ENCODE measurements at places on chromosomes 7 and 10.

- DNase-seq = no peak
These were observed at the start of gene PRKAR1B for GRCh38 chr7:727104-727805. TSS of gene PRKAR1B (minus strand) at chr7:727281. CDS start at chr7:711505, 15,776 bp downstream.

GRCh38 chr7:131586259-131586658 is 29.8 kb upstream of the PODXL start:
- DNase-seq = no peak

GRCh38 chr10:109914966-109915365 is 8.3 kb downstream of the XPNPEP1 start:
- DNase-seq = no peak

- DNase-seq = no peak
These were observed 330.9 kb downstream of the PARD3 start for GRCh38 chr10:34484164-34484563.

DNA sequence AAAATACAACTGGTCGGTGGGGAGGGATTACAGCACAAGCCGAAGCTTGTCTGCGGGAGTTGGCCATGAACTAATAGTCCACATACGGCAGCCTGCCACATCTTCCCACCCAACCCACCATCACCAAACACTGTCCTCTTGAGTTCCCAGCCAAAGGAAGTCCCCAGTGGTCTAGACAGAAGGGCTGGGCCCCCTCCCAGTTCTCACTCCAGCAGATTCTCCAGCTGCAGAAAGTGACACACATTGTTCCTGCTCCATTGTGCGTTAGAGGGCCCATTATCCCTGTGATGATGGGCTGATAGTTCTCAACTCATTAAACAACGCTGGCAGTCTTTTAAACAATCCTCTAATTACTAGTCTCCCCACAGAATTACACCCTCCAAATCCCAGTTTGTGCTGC is 148.0 kb downstream of the FGFR2 start:
- DNase-seq = no peak

DNA sequence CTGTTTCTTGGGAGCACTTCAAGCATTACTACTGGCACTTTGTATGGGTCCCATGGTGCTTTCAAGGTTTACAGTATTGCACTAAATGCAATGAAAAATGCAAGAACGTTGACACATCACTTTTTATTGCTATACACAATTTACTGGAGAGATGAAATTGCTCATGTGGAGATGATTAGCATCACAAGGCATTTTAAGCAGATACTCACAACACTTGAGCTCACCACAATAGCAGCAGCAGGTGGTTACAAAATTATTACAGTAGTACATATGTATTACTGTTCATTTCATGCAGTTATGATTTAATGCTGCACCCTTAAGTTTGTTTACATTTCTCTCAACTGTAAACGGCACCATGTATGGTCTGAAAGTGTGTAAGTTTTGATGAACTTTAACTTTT is 537.7 kb downstream of the GRM8 start:
- no peak for DNase-seq

DNA sequence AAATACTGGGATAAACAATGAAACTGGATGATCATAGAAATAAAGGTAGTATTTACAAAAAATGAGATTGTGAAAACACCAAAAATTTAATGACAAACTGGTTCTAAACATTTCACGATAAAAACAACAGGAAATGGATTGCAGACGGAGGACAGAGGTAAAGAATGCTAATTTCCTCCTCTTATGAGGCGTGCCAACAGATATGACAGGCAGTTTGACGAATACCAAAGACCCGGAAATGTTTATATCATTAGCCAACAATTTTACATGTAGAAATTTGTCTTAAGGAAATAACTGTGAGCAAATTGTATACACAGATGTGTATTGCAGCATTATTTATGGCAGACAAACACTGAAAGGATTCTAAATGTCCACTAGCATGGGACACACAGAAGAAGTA is 162.0 kb upstream of the MGMT start:
- no peak for DNase-seq

DNA sequence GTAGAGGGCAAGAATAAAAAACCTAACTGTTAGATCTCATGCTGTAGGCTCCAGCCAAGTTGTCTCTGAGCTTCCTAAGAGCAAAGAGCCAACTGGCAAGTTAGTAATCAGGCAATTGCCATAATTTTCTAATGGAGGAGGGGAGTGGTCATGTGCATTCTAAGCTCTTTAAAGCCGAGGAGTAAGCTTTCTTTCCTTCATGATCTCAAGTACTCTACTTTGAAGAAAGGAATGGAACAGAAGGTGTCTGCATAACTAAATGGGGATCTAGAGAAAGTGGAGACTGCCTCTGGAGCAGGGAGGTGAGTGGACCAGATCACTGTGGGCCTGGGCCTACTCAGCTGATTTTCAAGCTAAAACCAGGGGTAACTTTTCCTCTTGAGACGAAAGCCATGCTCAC is 37.7 kb upstream of the TOMM7 start:
- no peak for DNase-seq

DNA sequence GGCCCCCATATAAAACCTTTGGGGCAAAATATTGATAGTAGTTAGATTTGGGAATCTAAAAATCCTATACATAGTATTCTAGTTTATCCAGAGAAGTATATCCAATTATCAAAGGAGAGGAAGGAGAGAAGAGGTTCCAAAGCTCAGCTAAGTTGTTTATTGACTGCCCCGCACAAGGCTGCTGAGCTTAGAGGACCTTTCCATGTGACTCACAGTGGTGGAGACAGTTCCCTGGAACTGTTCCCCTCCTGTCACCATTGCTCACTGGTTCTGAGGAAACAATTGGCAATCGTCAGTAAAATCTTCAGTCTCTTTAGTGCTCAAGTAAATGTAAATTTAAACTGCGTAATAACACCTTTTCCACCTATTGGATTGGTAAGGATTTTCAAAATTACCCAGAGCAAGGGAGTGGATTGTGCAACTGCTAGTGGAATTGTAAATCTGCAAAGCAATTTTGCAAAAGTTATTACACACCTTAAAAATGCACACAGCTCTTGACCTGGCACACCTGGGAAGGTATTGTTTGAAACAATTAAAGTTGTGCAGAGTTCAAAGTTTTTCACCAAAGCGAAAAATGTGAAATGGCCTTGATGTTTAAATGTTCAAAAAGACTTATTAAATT is 63.1 kb downstream of the EEPD1 start:
- DNase-seq = no peak

DNA sequence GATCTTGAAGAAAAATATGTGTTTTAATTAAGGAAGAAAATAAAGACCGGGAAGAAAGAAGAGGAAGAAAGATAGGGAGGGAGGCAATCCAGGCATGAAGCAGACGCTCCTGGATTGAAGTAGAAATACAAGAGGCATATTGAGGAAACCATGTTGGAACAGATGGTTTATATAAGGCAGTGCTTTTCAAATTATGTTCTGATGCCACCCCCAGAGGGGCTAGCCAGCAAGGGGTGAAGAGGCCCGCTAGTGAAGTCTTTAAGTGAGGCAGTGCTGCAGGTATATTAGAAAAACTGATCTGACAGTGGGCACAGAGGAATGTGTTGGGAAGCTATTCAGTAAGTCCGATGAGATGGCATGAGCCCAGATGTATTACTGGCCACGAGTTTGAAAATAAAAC is 40.1 kb downstream of the REEP3 start:
- no peak for DNase-seq

DNA sequence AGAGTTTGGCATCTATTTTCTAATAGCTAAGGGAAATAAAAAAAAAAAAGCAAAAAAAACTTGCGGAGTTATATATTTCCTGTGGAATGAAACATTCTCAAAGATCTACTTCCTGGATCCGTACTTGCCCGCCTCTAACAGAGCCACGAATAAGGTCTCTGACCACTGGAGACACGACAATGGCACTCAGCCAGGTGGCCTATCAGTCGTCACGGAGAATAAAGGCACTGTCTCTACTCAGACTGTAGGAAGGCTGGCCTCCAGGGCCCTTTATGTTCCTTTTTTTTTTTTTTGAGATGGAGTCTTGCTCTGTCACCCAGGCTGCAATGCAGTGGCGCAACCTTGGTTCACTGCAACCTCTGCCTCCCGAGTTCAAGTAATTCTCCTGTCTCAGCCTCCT is 58.7 kb downstream of the RGS10 start:
- no peak for DNase-seq

GRCh38 chr10:97197030-97197500 is 11.3 kb upstream of the SLIT1 start:
- DNase-seq = no peak

- no peak for DNase-seq
These were observed 986 bp downstream of the NRP1 start for GRCh38 chr10:33333260-33334101.

All from anterior cingulate cortex (tissue), 58 donors.